OCI-M1 (cell line): ENCODE measurements at places on chromosomes 7 and 10.

- no peak for DNase-seq
Observed at GRCh38 chr10:106913348-106913747, 251.2 kb downstream of the SORCS1 start.

DNA sequence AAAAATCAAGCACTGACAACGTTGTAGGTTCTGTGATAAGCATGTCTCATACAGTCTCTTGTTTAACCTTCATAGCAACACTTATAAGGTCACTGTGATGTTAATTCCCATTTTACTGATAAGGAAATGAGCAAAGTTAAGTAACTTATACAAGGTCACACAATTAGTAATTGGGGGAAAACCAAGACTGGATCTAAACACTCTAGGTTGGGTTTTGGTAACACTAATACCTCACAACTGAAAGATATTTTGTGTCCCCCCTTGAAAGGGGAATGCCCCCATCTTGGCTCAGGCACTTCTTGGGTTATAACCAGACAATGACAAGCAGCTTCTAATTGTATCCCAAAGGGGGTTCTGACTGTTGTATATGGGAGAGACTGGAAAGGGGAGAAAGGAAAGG lies 36.0 kb upstream of the ABCB4 start:
- no peak for DNase-seq

DNA sequence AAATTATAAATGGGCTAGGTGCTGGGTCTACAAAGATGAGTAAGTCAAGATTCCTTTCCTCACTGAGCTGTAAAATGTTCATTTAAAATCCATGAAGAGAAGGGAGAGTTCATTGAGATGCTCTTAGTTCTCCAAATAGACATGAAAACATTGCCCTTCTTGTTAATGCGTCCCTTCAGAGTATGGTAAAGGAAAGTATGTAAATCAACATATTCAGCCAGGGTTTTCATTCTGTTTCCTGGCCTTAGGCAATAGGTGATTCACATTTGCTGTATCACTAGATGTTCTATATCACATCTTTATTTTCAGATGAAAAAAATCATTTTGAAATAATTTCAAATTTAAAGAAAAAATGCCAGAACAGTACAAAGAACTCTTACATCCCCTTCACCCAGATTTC lies 5.4 kb downstream of the ANKIB1 start:
- DNase-seq, result no peak

- DNase-seq, result no peak
Observed at GRCh38 chr7:71488308-71488707, 356.4 kb downstream of the GALNT17 start.

GRCh38 chr7:75048435-75049379 lies 24.9 kb downstream of the RCC1L start:
- DNase-seq, result no peak

- peak; percentile 19 for DNase-seq
Observed at GRCh38 chr7:24728503-24729364, 28.5 kb downstream of the GSDME start.

GRCh38 chr7:100835903-100836811 lies 8.8 kb upstream of the EPHB4 start:
- DNase-seq, result no peak

DNA sequence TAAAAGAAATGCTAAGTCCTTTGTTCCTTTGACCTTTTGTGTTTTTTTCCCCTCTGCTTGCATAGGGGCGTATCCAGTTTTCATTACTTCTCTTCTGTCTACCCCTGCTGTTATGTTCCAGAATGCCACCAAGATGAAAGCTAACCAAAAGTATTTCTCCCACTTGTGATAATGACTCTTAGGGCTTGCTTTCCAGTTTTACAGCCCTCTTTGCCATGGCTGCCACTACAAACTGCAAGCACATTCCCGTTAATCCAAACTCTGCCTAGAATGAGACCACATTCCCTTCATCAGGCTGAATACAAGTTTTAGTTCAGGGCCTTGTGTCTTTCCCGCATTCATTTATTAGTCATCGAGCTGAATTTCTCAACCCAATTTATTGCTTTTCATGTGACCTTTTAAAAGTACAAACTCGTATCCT lies 23.6 kb upstream of the CD36 start:
- no peak for DNase-seq

DNA sequence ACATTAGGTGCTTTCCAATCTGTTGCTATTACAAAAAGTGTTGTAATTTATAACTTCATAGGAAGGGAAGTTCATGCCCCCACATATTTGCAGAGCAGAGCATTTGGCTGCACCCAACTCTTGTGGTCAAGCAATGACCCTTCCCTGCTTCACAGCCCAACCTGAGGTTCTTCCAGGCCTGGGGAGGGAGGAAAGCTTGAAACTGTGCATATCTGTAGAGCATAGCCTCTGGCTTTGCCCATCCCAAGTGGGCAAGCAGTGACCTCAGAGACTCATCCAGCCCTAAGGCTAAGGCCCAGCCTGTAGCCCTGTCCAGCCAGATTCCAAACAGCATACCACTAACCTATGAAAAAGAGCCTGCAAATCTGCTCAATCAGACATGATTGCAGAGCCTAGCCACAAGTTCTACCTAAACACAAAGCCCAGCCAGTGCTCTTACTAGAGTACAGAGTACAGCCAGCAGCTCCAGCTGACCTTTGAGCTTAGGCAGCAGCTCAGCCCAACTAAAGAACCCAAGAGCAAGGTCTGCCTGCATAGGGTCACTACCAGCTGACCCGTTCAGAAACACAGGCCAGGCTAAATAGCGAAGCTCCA lies 14.4 kb upstream of the GSTK1 start:
- DNase-seq, result no peak

DNA sequence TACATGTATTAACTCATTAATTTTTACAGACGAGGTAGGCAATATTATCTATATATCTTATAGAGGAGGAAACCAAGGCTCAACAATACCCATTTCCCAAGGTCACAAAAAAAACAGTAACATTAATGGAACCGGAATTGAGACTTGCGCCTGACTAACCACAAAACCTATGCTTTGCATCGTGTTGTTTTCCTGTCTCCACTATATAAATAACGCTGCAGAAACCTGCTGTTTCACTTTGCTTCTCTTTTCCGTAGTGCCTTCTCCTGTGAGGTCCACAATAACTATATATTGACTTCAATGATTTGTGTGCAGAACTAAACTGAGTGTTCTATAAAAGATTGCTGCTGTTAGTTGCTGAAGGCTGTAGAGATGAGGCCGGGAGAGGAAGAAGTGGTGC lies 97.7 kb upstream of the RPA3 start:
- no peak for DNase-seq

DNA sequence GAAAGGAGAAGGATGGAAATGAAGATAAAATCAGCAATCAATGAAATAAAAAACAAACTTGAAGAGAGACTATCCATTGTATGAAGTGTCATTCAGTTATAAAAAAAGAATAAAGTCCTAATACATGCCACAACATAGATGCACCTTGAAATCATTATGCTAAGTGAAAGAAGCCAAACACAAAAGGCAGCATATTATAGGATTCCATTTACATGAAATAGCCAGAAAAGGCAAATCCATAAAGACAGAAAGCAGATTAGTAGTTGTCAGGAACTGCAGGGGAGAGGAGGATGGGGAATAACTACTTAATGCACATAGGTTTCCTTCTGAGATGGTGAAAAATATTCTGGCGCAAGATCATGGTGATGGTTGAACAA lies 6.6 kb upstream of the PON1 start:
- no peak for DNase-seq

DNA sequence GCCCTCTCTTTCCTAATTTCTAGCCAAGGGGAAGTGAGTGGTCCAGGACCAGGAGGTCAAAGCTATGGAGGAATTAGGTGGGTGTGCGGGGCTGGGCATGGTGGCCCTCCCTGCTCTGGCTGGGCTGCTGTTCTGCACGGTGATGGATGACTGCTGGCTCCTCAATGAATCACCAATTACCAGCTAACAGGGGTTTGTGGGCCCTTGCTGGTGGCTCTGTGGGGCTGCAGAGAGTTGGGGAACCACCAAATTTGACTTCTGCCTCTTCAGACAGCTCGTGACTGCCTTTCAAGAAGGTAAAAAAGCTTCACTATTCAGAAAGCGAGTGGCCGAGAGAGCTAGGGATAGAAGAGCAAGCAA lies 35.0 kb upstream of the HABP2 start:
- no peak for DNase-seq

GRCh38 chr7:143252006-143252405 lies 11.2 kb upstream of the GSTK1 start:
- DNase-seq, result peak; percentile 4

DNA sequence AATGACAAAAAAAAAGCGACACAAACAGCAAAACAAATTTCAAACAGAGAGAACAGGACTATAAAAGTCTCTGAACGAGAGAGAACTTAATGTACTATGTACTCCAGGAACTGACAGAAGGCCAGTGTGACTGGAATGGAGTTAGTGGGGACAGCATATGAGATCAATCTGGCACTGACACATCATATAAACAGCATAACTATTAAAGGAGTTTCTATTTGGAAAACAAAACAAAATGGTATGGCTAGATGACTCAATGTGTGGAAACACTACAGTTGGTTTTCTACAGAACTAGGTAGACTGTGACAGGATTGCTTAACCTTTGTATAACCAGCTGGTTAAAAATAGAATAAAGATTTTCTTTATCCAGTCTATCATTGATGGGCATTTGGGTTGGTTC lies 232.9 kb upstream of the KAT6B start:
- DNase-seq, result no peak
